ENCODE measurements at places on chromosomes 5 and 9.

DNA sequence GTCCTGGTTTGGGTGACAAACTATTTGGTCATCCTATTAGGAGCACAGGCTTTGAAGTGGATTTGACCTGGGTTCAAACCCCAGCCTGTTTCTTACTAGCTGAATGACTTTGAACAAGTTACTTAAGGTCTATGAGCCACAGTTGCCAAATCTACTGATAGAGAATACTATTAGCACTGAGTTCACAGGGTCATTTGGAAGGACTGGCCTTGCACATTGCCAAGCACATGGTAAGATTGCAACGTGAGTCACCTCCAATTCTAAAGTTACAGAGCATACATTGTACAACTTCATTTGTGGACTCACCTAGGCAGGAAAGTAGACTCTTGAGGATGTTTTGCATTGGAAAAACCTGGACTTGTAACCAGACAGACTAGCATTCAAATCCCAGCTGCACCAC is 38.9 kb downstream of the MFAP3 start:
- no peak for DNase-seq
- H3K4me1 ChIP-seq = no peaks in the 10 kb centered on the region
- H3K4me3 ChIP-seq = no peak overlapping the region

DNA sequence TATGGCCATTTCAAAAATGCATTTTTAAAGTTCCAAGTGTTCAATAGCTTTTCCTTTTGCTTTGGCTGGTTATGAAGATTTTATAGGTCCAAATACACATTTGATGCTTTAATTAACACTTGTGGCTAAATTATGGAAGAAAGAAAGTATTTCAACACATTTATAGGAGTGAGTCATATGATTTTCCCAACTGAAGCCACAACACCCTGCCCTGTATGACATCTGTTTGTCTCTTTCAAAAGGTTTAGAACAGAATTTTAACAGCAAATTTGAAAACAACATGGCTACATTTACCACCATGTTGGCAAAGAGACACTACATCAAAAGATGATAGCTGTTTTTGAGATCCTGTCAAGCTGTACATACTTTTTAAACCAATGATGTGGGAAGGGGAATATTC is 99.4 kb downstream of the TMEM174 start:
- H3K4me1 ChIP-seq = no peaks in the 10 kb centered on the region
- no peak overlapping the region for H3K4me3 ChIP-seq
- H3K27ac ChIP-seq = no peak overlapping the region
- no peaks in the 10 kb centered on the region for H3K27me3 ChIP-seq
- no peaks in the 10 kb centered on the region for H3K36me3 ChIP-seq
- no peak for DNase-seq

DNA sequence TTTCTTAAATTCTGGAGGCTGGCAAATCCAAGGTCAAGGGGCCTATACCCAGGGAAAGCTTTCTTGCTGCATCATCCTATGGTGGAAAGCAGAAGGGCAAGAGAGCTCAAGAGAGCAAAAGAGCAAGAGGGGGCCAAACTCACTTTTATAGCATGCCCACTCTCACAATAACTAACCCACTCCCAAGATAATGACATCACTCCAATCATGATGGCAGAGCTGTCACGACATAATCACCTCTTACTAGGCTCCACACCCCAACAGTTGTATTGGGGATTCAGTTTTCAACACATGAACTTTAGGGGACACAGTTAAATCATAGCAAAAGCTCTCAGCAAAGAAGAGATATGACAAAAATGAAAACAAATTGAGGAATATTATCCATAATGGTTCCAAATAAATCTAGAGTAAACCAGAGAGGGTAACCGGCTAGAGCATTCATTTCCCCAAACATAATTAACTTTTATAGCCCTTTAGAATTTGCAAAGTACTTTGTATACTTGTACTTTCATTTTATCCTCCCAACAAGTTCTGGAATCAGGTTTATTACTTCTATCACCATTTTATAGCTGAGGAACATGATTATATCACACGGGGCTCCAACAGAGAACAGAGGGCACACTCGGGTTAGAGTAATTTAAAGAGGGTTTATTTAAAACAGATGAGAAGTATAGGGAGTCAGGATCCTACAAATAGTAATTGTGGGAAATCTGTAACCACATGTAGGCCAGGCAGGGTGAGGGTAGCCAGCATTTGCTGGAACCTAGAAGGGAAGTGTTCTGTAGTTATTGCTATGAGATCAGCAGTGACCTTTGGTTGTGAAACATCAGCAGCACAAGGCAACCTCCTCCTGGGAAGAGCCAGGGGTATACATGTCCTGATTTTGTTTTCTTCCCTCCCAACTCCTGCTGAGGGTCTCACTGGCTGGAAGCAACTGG is 7.2 kb upstream of the TARS1 start:
- DNase-seq = peak; percentile 49
- H3K27ac ChIP-seq = peak overlapping the region; percentile 77

- DNase-seq = no peak
- H3K4me1 ChIP-seq = no peaks in the 10 kb centered on the region
- no peak overlapping the region for H3K27ac ChIP-seq
- no peaks in the 10 kb centered on the region for H3K36me3 ChIP-seq
- H3K27me3 ChIP-seq = no peaks in the 10 kb centered on the region
- no peak overlapping the region for H3K4me3 ChIP-seq
Observed at GRCh38 chr5:65718576-65719310, 3.2 kb downstream of the SGTB start.

DNA sequence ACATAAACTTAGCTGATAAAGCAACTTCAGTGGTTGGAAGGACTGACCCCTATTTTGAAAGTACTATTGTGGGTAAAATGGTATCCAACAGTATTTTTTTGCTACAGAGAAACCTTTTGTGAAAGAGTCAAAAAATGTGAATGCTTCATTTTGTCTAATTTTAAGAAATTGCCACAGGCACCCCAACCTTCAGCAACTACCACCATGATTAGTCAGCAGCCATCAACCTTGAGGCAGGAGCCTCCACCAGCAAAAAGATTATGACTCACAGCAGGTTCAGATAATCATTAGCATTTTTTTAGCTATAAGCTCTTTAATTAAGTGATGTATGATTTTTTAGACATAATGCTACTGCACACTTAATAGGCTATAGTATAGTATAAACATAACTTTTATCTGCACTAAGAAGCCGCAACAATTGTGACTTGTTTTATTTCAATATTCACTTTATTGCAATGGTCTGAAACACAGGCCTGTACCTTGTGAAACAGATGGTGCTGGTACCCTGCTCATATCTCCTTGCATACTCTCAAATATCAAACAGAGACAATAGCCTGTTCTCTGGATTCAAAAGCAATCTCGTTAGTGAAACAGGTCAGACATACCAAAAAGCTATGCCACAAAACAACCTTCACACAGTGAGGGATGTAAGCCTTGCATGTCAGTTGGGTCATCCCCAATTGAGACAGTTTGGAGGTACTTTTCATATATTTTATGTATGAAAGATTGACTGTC is 261.2 kb upstream of the FAM174A start:
- DNase-seq = no peak
- no peak overlapping the region for H3K4me3 ChIP-seq
- no peak overlapping the region for H3K27ac ChIP-seq
- H3K36me3 ChIP-seq = no peaks in the 10 kb centered on the region

GRCh38 chr9:18452276-18452675 is 21.7 kb upstream of the ADAMTSL1 start:
- no peak overlapping the region for H3K4me3 ChIP-seq
- no peaks in the 10 kb centered on the region for H3K4me1 ChIP-seq
- no peaks in the 10 kb centered on the region for H3K36me3 ChIP-seq
- H3K27ac ChIP-seq = no peak overlapping the region

GRCh38 chr9:134594078-134594941 is 47.3 kb upstream of the COL5A1 start:
- H3K4me1 ChIP-seq = no peaks in the 10 kb centered on the region
- H3K27ac ChIP-seq = no peak overlapping the region
- no peaks in the 10 kb centered on the region for H3K27me3 ChIP-seq
- H3K36me3 ChIP-seq = no peaks in the 10 kb centered on the region
- H3K4me3 ChIP-seq = no peak overlapping the region
- DNase-seq = peak; percentile 6

GRCh38 chr9:33209394-33209793 is 30.6 kb upstream of the SPINK4 start:
- H3K27me3 ChIP-seq = no peaks in the 10 kb centered on the region
- H3K4me3 ChIP-seq = no peak overlapping the region
- no peaks in the 10 kb centered on the region for H3K36me3 ChIP-seq
- DNase-seq = no peak

DNA sequence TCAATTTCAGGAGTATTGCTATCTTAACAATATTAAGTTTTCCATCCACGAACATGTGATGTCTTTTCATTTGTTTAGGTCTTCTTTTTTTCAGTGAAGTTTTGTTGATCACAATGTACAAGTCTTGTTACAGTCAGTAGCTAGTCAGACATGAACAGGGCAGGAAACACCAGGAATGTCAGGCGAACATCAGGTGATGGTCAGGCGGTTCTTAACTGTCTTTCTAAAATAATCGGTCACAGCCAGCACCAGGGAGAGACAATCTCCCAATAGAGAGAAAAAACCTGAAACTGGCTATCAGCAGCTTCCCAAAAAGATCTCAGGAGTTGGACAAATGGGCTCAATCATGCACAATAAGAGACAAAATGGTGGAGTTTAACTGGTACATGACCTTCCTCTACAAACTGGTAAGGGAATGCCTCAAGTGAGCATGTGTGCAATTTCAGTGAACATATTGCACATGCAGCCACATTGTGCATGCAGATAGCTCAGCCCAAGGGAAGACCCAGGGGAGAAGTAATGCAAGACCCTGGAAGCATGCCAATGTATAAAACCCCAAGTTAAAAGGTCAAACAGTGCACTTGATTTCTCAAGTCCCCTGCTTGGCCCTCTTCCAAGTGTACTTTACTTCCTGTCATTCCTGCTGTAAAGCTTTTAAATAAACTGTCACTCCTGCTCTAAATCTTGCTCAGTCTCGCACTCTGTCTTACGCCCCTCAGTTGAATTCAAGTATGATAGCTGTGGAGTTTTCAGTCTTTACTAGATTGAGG is 176.1 kb upstream of the RASEF start:
- H3K4me1 ChIP-seq = peaks cover 7% of the 10 kb centered on the region
- peak; percentile 33 for DNase-seq
- no peak overlapping the region for H3K4me3 ChIP-seq

GRCh38 chr9:518540-518939 is 303.9 kb downstream of the DOCK8 start:
- peak; percentile 81 for DNase-seq
- H3K4me1 ChIP-seq = peaks cover 6% of the 10 kb centered on the region
- H3K36me3 ChIP-seq = no peaks in the 10 kb centered on the region

DNA sequence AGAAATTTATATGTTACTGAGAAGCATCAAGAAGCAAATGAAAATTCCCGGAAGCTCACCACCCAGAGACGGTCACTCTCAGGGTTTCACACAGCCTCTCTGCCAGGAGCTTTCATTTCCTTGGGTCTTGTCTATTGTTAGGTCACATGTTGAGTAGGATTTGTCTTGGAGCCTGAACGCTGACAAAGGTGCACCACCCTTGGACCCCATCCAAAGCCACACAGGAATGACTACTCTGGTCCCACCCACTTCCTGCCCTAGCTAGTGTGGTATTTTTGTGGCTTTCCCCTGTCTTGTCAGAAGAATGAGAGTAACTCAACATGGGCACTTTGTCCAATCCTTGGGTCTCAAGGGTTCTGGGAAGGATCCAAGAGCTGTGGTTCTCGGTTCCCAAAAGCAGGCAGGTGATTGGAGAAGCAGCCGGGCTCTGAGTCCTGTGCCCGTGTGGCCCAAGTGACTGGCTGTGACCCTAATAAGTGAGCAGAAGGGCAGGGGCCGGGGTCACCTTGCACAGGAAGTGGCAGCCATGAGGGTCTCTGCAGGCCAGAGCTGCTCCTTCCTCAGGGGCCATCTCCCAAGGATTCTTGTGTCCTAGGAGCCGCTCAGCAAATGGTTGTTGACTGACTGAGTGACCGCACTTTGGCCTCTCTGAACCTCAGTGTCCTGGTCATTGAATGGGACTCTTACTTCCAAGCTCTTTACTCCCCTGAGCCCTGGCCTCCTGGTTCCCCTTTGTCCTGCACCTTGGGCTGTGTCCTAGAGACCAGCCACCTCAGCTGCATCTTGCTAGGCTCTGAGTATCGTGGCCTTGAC is 6.9 kb downstream of the FGD3 start:
- H3K27me3 ChIP-seq = peaks cover under 1% of the 10 kb centered on the region
- no peaks in the 10 kb centered on the region for H3K36me3 ChIP-seq
- no peak overlapping the region for H3K4me3 ChIP-seq
- H3K4me1 ChIP-seq = no peaks in the 10 kb centered on the region
- DNase-seq = peak; percentile 89

- no peaks in the 10 kb centered on the region for H3K36me3 ChIP-seq
- no peaks in the 10 kb centered on the region for H3K4me1 ChIP-seq
Observed at GRCh38 chr9:21682381-21682780, 120.1 kb upstream of the MTAP start.

DNA sequence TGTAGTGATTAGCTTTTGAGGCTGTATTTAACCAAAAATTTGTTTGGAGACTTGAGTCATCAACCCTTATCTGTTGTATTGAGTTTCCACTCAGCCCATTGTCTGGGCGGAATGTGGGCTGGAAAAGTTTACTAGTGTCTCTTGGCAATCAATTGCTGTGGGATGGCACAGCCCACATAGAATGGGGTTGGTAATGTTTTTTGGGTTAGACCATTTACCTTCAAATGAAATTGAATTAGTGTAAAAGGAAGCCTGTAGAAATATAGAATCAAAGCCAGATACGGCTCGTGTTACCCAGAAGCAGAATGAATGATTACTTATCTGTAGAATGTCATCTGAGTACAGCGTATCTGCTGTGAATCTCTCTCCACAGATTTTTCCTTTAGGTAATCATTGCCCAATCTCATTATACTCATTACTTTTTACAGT is 142.9 kb downstream of the AOPEP start:
- no peaks in the 10 kb centered on the region for H3K36me3 ChIP-seq
- no peaks in the 10 kb centered on the region for H3K27me3 ChIP-seq
- no peaks in the 10 kb centered on the region for H3K4me1 ChIP-seq
- no peak for DNase-seq

GRCh38 chr9:130707225-130707976 is 13.8 kb downstream of the EXOSC2 start:
- peak; percentile 70 for DNase-seq
- H3K4me3 ChIP-seq = no peak overlapping the region
- H3K4me1 ChIP-seq = peaks cover 4% of the 10 kb centered on the region
- H3K27me3 ChIP-seq = no peaks in the 10 kb centered on the region
- H3K36me3 ChIP-seq = peaks cover 6% of the 10 kb centered on the region
- no peak overlapping the region for H3K27ac ChIP-seq

GRCh38 chr5:57772512-57772911 is 289.9 kb upstream of the ACTBL2 start:
- H3K27me3 ChIP-seq = no peaks in the 10 kb centered on the region
- no peak for DNase-seq
- no peaks in the 10 kb centered on the region for H3K36me3 ChIP-seq
- H3K4me1 ChIP-seq = no peaks in the 10 kb centered on the region
- H3K4me3 ChIP-seq = no peak overlapping the region
- H3K27ac ChIP-seq = no peak overlapping the region

- no peak for DNase-seq
- peak overlapping the region; percentile 67 for H3K27ac ChIP-seq
- no peaks in the 10 kb centered on the region for H3K36me3 ChIP-seq
Observed at GRCh38 chr5:160272889-160273288, 39.5 kb downstream of the CCNJL start.

All from colonic mucosa (tissue), 4 donors.